ENCODE measurements at places on chromosomes 6 and 20. TPM values are rescaled to one million over a fixed set of nuclear protein-coding genes. Genes with fewer than 3 reads are reported as not detected.

The GGT7 gene
- 16.2 TPM for total RNA-seq

The EYA4 gene
- not detected for total RNA-seq

The CCN6 gene
- not detected for total RNA-seq

The POPDC3 gene
- 13.8 TPM for total RNA-seq

The SAMD10 gene
- total RNA-seq: 3.2 TPM

The CAP2 gene
- total RNA-seq: 69.8 TPM

The FOXC1 gene
- total RNA-seq: 19.6 TPM

The VSTM2L gene
- total RNA-seq: 0.96 TPM

The CDH22 gene
- not detected for total RNA-seq

The PHACTR3 gene
- not detected for total RNA-seq

The NHLRC1 gene
- 1.5 TPM for total RNA-seq

The SLC12A5 gene
- not detected for total RNA-seq

The ZBTB12 gene
- total RNA-seq: 9.0 TPM

The BPIFB2 gene
- not detected for total RNA-seq

The OR2H2 gene
- total RNA-seq: not detected

The OVOL2 gene
- not detected for total RNA-seq

The ZKSCAN3 gene
- total RNA-seq: 4.2 TPM

The HLA-DOB gene
- total RNA-seq: 0.29 TPM

The COL19A1 gene
- total RNA-seq: not detected

The PRR18 gene
- not detected for total RNA-seq

The NRN1 gene
- not detected for total RNA-seq

The PCMTD2 gene
- 15.7 TPM for total RNA-seq

The DSP gene
- total RNA-seq: 65.1 TPM

The SLC17A1 gene
- not detected for total RNA-seq

The LRRC1 gene
- 7.7 TPM for total RNA-seq

The GPLD1 gene
- total RNA-seq: 0.27 TPM

The EDN1 gene
- total RNA-seq: 6.4 TPM

The KCNK16 gene
- total RNA-seq: not detected

The RPRD1B gene
- total RNA-seq: 18.0 TPM
